ENCODE measurements at places on chromosomes 5 and 9.

GRCh38 chr9:109745335-109746283, 34.4 kb upstream of the PALM2AKAP2 start:
- peak; percentile 84 for DNase-seq

GRCh38 chr9:20599195-20599594, 23.1 kb downstream of the MLLT3 start:
- no peak for DNase-seq

GRCh38 chr5:26932238-26932637, 106.1 kb downstream of the CDH9 start:
- DNase-seq, result no peak

- no peak for DNase-seq
Measured at GRCh38 chr5:33195431-33196165, 245.2 kb upstream of the TARS1 start.

- no peak for DNase-seq
Measured at GRCh38 chr5:151672516-151672915, 14.2 kb downstream of the SPARC start.

DNA sequence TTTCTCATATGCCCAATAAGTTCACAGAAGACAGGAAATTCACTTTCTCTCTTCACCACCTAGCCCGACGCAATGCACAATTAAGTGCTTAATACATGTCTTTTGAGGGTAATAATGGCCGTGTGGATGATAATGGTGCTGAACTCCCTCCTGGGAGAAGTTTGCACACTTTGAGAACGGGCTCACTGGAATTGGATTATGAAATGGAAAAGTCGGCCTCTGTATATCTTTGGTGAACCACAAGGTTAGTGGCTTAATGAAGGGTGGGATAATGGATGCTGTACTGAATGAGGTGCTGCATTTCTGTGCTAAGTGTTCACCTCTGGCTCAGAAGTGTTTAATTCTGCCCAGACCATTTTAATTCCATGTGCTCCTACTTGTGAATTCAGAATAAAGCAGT, 207.5 kb downstream of the IRX2 start:
- DNase-seq, result no peak

- DNase-seq, result no peak
Measured at GRCh38 chr9:35267710-35268109, 105.9 kb downstream of the UNC13B start.

- DNase-seq, result no peak
Measured at GRCh38 chr9:35579130-35579529, 25.9 kb upstream of the TESK1 start.

GRCh38 chr5:131171276-131171810, 599 bp downstream of the LYRM7 start:
- no peak for DNase-seq

DNA sequence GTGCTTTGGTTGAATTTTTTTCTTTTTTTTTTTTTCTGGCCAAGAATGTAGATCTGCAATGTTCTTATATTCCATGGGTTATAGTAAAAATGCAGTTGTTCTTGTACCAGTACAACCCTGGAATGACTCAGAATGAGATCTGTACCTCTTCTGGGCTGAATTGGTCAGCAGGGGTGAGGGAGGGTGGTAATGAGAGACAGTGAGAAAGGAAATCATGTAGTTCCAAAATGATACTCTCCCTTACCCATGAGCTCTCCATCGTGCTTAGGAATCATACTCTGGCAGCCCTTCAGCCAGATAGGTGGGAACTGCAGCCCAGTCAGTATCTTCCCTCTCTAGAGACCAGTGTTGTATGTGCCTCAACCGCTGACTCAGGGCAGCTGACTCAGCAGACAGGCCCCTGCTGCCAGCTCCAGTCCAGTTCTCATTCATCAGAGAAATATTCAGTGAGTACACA, 2.1 kb upstream of the GLIS3 start:
- peak; percentile 74 for DNase-seq

DNA sequence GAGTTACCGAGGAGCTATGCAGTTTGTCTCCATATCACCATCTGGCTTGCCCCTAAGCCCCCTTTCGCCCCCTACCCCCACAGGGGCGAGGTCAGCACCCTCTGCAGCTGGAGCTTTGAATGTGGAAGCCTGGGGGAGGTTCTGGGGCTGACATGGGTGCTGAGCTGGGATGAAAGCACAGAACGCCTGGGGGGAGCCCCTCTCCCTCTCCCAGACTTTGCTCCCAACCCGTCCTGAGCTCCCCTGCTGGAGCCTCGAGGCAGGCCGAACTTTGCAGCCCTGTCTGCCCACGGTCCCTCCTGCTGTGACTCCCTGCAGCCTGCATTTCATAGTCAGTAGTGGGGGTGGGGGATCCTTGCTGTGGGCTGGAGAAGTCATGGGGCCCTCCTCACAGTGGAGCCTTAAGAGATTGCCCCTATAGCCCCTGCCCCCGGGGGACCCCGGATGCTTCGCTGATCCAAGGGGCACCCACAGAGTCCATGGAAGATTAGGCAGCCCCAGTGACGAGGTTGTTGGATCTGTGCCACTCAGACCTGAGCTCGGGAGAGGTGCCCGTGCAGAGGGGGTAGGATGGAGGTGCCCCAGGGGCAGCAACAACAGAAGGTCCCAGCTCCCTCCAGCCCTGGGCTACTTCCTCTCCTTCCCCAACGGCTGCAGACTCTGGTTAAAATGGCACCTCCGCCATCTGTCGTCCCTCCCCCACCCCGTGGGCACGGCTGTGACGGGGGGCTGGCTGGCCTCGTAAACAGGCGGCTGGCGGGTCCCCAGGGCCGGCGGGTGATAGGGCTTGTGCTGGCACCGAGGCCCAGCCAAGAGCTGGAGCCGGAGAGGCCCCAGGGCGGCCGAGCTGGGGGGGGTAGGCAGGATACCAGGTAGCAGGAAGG, 162.0 kb downstream of the C9orf50 start:
- DNase-seq, result peak; percentile 79

GRCh38 chr9:122314165-122314564, 49.5 kb downstream of the MRRF start:
- no peak for DNase-seq

- DNase-seq, result no peak
Measured at GRCh38 chr5:14322437-14323187, 179.5 kb downstream of the TRIO start.

DNA sequence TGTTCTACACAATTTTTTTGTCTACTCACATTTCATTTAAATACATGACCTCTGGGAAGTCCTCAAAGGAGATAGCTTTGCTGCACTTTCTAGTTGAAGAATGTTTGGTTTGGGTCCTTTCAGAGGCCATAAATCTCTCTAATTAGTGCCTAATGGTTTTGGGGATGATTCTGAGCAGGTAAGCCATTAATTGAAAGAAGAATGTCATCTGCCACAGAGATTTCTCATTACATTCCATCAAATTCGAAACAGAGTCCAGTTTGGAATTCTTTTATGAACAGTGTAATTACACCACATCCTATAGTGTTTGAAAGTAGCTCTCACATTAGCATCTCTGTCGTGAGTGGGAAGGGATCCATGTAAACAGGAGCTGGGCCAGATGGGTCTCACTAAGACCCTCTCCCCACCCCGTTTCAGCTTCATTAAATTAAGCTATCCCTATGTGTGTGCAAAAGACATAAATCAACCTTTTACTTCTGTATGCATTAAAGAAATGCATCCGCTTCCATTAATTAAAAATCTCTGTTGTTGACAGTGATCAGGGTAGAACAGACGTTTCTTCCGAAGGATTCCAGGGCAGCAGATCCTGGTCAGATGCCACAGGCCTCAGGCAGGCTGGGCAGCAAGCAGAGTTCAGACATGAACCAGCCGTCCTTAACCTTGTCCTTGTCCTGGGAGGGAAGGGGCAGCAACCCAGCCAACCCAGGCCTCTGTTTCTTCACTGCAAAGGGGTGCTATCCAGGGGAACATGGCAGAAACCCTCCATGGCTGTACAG, 99.8 kb upstream of the MAP1B start:
- no peak for DNase-seq

DNA sequence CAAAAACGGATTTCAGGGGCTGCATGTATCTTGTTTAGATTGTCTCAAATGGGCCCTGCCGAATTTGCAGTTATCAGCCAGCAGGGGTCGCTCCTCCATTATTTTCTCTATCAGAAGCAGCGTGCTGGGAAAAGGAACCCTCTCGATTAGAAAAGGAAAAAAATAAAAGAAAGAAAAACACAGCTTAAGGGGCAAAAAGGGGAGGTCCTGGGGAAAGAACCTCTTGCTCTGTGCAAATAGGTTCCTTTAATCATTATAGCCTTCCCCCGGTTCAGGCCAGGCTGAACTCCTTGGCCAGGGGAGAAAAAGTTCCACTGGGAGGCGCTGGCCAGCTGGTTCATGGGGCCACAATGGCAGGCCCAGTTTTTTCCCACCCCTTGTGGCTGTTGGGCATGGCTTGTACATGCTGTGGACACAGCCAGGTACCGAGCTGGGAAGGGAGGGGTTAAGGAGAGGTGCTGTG, 25.0 kb upstream of the CAPSL start:
- no peak for DNase-seq

GRCh38 chr5:172743112-172743959, 27.7 kb downstream of the DUSP1 start:
- DNase-seq, result no peak

DNA sequence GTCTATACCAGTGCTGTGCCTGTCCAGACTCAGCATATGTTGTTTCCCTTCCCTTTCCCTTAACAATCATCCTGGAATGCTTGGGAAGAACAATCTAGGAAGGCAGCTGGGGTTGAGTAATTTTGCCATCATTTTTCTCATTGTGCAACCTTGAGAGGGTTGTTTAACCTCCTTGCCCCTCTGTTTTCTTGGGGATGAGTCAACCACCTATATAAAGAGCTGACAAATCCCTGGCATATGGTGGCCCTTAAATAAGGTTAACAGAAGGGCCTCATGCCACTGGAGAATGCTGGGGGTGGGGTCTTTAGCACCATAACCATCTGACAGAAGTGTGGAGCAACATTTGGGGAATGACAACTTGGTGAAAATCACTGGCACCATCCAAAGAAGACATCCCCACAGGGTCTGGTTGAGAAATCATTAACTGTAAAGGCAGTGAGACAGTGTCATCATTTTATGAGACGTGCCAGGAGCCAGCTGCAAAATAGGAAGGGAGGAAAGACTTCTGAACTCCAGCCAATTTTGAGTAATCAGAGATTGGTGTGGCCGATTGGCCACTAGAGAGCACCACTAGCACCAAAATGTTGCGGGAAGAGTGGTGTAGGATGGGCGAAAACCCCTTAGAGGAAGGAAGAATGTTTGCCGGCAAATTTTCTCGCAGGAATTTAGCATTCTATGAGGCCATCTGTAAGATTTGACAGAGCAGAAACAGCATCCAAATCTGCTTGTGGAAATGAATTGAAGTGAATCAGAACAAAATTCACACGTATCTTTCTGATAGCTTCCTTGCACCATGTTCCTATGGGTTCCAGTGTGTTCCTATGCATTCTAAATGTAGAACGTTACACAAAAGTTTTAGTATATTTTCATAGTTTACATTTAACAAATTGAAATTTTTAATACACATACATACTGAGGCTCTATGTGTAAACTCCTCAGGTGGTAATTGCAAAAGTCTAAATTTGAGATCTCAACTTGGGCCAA, 113.8 kb downstream of the MSX2 start:
- DNase-seq, result no peak

GRCh38 chr9:93807166-93808074, 147.7 kb downstream of the BARX1 start:
- no peak for DNase-seq

GRCh38 chr9:133595910-133596309, 13.3 kb downstream of the FAM163B start:
- DNase-seq, result peak; percentile 2

GRCh38 chr5:71663191-71663969, 55.7 kb upstream of the CARTPT start:
- DNase-seq, result no peak

DNA sequence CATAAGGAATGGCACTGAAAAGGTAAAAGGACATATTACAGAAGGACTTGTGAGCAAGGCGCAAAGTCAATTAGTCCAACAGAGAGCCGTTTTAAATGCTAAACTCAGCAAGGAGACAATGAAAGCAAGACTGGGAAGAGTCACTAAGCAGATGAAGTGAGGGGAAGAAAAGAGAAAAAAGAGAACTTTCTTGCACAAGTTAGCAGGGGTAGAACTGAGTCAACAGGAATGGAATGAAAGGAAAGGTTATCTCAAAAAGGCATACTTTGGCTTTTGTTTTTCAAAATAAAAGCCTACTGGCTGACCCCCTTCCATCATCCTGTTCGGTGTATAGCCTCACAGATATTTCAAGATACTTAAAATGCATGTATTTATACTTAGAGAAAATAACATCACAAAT, 75.0 kb downstream of the NR6A1 start:
- no peak for DNase-seq

GRCh38 chr9:36923025-36923625, 110.9 kb downstream of the PAX5 start:
- DNase-seq, result no peak

- DNase-seq, result no peak
Measured at GRCh38 chr9:91814753-91815152, 135.3 kb downstream of the ROR2 start.

DNA sequence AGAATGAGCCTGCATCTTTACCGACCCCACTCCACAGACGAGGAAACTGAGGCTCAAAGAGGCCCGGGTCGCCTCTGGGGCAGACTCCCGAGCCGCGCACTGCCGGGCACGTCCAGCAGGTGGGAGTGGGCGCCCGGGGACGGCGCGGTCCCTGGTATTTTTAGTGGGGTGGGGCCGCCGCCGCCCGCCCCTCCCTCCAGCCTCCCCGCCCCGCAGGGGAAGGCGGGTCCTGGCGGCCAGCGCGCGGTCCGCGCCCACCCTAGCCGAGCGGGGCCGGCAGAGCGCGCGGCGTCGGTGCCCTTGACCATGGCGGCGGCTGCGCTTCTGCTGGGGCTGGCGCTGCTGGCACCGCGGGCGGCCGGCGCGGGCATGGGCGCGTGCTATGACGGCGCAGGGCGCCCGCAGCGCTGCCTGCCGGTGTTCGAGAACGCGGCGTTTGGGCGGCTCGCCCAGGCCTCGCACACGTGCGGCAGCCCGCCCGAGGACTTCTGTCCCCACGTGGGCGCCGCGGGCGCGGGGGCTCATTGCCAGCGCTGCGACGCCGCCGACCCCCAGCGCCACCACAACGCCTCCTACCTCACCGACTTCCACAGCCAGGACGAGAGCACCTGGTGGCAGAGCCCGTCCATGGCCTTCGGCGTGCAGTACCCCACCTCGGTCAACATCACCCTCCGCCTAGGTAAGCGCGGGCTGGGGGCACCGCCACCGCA, at the start of gene LAMC3:
TSS of gene LAMC3 (plus strand) at position 266 of the 710 bp plus-strand sequence. CDS start at position 307, 41 bp downstream.
- DNase-seq, result no peak

- no peak for DNase-seq
Measured at GRCh38 chr5:159182691-159183090, 26.7 kb downstream of the RNF145 start.

DNA sequence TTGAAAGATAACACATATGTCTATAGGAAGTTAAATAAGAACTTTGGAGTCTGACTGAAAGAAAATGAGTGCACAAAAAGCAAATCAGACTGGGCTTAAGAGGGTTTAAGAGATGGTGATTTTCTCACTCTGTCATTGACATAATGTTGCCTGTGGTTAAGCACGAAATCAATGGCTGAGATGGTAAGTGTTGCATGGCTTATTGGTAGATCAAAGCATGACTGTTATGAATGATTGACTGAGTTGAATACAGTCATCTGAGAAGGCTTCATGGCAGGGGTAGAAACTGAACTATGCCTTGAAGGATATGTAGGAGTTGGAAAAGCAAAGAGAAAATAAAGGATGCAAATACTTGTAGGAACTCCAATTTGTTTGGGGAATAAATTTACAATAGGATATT, 136.6 kb downstream of the PLPPR1 start:
- DNase-seq, result no peak

GRCh38 chr5:133521801-133522200, 90.5 kb downstream of the FSTL4 start:
- DNase-seq, result no peak

- DNase-seq, result no peak
Measured at GRCh38 chr5:141683596-141684141, 1.6 kb upstream of the ARAP3 start.

- DNase-seq, result no peak
Measured at GRCh38 chr9:32426278-32426939, 42.0 kb downstream of the ACO1 start.

Data from left ventricle myocardium superior (tissue), 1 donor.